ENCODE measurements at places on chromosomes 5 and 9.

DNA sequence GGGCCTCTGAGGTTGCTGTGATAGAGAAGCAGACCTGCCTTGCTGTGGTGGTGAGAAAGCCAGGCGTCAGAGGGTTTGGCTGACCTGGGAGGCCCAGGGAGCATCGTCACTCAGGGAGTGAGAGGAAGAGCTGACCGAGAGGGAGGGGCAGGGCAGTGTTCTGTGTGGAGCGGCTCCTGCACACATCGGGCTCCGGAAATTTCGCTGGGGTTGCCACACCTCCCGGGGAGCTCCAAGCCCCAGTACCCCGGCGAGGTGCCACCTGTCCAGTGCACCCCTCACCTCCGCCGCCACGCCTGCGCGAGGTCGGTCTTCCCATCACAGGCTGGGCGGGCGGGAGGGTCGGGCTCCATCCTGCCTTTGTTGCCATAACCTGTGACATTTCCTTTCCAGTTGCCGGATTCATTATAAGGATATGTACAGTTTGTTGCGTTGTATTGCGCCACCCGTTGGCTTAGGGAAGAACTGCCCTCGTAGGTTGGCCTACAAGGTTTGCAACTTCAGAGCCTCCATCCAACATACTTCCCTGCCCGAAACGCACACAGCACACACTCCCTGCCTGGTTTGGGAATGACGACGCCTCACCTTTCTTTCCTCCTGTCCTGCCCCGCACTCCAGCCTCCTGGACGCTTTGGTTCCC, 223.2 kb downstream of the CACNA1B start:
- DNase-seq = no peak

- no peak for DNase-seq
These were observed 59.0 kb upstream of the BOD1 start for GRCh38 chr5:173675287-173675996.

- no peak for DNase-seq
These were observed 60.5 kb upstream of the EDIL3 start for GRCh38 chr5:84445049-84445685.

GRCh38 chr9:114662081-114662989, 4.7 kb upstream of the TEX53 start:
- DNase-seq = peak; percentile 37

DNA sequence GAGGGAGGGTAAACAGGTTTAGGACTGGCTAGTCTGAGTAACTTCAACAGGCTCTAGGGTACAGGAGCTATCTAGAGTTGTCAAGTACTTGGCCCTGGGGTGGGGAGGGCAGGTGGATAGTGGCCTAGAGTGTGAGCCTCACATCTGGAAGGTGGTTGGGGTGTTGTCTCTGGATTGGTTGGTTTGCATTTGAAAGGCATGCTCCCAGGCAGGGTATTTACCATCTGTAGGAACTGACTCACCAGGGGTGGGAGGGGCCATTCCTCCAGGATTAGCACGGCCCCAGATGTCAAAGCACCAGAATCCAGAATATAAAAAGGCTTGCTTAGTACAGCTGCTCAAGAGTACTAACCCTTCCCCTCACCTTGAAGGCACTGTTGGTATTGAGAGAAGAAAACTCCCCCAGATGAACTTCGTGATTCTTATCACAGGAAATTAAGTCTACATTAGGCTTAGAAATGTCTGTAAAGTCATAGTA, 193.3 kb downstream of the NTRK2 start:
- no peak for DNase-seq

DNA sequence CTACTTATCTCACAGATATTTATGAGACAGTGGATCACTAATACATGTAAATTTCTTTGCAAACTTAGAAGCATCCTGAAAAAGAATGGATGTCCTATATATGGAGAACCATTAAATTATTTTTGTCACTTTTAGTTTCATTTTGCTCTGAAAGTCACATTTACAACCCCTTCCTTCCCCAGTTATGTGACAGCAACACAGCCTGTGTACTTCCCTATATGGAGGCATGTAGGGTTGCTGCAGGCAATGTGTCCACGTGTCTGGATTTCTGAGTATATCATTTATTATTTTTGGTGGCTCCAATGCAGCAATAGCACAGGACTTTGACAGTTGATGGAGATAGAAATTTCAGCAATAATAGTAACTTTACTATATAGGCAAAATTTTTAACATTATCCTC, 156.4 kb downstream of the ST8SIA4 start:
- DNase-seq = no peak

- no peak for DNase-seq
These were observed 396.5 kb downstream of the ADGRV1 start for GRCh38 chr5:90955001-90955635.

DNA sequence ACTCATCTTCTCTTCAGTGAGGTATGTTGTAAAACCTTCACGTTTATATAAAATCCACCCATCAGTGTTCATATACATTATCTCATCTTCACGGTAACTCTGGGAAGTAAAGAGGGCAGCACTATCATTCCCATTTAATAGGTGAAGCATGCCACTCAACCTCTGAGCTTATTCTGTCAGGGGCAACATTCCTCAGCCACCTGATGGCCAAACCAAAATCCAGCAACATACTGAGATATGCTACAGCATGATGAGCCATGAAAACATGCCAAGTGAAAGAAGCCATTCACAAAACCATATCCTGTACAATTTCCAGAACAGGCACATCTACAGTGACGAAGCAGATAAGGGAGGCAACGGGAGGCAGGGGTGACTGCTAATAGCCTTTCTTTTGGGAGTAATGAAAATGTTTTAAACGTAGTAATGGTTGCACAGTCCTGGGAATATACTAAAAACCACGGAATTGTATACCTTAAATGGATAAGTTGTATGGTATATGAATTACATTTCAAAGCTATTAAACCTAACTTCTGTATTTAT, 167.4 kb downstream of the TSSK1B start:
- no peak for DNase-seq

DNA sequence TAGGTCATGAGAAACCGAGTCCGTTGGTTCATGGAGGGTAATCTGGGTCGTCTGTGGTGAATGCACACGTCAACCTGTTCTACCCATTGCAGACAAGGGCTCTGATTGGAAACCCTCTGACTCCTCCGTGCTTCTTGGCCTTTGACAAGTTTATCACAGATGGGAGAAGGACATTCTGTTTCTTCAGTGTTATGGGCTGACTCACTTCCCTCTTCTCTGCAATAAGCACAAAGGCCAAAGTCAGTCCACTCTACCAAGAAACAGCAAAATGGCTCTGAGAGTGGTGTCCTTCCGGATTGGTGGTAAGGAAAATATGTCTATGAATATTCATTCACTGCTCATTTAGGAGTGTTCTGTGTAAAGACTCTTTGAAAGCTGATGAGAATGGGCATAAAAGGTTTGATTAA, 89.3 kb downstream of the FEM1C start:
- DNase-seq = no peak

GRCh38 chr5:65674749-65675148, 47.2 kb downstream of the SGTB start:
- no peak for DNase-seq

- no peak for DNase-seq
These were observed 484.6 kb upstream of the TLE4 start for GRCh38 chr9:79087133-79087532.

GRCh38 chr9:27126670-27127069, 17.6 kb downstream of the TEK start:
- no peak for DNase-seq

DNA sequence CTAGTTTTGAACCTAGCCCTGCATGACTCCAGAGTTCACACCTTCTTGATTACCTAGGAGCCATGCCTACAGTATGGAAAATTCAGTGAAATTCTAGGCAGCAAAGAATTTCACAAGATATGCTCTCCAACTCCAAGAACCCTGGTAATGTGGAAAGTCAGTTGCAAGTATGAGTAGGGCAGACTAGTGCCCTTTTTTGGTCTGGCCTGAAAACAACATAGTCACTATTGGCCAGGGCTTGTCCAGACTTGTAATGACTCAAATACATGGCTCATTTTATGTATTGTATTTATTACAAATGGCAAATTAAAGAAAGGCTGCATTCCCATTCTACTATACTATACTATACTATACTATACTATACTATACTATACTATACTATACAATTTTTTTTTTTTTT, 160.4 kb downstream of the ESM1 start:
- no peak for DNase-seq

- DNase-seq = no peak
These were observed 40.4 kb upstream of the FGF1 start for GRCh38 chr5:142726188-142726731.

DNA sequence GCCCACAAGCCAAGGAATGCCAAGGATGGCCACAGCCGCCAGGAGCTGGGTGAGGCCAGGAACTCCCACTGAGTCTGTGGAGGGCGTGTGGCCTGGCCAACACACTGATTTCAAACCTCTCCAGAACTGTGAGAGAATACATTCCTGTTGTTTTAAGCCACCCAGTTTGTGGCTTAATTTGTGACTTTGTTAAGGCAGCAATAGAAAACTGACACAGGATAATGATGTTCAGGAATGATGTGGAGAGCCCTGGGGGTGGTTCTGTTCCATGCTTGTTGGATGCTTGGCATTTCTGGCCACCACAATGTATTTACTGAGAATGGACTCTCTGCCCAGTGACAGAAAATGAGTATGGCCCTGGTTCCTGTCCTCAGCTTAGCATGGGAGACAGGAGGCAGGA, 82.8 kb downstream of the DAP start:
- DNase-seq = no peak

DNA sequence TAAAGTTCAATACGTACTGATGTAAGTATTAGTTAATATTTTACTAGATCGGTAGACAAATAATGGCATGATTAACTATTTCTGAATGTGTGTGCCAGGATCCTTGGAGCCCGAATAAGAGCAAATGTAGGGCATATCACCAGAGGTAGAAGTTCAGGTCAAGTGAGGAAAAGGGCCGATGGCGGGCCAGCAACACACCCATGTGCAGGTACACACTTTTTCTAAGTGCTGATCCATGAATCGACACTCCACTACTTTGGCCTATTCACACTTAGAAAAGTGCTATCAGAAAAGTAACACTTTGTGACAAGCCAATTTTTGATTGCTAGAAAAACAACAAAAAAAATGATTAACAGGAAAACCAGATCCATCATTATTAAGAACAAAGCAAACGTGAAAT, 150.3 kb downstream of the AUH start:
- DNase-seq = no peak

DNA sequence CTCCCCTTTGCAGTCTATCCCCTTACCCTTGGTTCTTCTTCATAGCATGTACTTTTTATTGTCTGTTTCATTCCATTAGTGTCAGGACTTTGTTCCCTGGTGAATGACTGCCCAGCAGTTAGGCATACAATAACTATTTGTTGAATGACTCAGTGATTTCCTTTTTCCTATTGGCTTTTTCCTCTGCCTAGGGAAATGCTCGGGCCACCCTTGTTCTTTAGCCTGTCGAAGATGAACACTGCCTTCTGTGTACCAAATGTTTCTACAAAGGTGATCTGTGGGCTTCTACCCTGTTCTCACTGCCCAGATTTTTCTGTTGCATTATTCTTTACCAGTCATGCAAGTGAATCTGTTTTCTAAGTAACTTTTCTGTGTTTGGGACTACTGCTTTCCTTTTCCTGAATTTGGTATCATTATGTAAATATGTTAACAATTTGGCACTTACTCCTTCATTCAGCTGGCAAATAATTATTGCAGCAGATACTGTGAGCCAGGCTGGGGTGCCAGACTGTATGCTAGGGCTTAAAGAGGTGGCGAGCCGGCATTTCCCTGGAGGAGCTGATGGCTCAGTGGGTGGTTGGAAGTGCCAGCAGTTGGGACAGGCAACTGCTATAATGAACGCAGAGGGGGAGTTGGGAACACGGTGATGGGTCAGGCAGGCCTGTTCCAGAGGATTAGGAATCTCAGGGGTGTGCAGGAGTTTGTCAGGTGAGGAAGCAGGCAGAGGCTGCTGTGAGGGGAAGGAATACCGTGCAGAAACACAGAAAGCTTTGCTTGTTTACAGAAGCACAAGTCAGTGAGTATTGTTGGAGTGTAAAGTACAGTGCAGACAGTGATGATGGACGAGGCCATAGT, 30.6 kb downstream of the KDM4C start:
- no peak for DNase-seq

GRCh38 chr5:143056339-143056704, 286.1 kb downstream of the ARHGAP26 start:
- DNase-seq = no peak

DNA sequence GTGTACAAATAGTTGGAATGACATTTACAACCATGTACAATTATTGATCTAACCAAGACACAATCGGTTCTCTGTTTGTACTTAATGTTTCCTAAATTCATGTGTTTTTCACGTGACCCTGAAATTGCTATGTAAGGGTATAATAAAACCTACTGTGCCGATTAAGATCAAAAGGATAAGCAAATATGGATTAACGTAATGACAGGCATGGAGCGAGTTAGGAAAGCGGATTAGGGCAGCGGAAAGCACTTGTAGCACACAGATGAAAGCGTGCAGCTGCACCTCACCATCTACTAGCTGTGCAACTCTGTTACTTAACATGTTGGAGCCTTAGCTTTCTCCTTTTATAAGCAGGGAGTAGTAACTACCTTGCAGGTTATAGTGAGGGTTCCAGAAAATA, 38.3 kb upstream of the ZFYVE16 start:
- DNase-seq = no peak

DNA sequence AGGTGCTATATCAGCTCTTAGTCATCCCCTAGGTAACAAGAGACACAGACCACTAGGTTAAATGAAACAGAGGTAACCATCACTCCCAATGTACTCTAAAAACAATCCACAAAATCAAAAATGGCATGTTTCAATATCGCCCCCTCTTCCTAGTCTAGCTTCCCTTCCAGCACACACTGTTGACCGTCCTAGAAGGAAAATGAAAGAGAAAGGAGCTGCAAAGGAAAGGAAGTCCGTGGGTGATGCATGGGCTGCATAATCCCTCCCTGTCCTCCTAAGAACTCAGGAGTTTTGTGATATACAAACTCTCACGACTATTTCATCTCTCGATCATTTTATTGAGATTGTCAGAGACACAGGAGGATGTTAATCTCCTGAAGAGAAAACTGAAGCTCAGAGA, 101.6 kb downstream of the RFK start:
- no peak for DNase-seq

DNA sequence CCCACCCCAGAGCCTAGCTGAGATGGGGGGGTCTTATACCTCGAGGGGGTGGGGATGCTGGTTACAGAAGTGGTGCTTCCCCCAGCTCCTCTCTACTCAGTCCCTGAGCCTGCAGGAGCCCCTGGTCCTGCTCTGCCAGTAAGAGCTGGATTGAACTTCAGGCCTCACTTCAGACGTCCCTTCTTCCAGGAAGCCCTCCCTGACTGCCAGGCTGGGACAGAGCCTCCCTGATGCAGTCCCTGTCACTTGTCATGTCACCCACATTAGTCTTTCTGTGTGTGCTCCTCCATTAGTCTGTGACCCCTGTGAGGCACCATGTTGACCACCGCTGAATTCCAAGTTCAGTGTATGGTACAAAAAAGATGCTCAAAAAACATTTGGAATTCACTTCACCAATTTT, 78.7 kb upstream of the ASS1 start:
- no peak for DNase-seq

DNA sequence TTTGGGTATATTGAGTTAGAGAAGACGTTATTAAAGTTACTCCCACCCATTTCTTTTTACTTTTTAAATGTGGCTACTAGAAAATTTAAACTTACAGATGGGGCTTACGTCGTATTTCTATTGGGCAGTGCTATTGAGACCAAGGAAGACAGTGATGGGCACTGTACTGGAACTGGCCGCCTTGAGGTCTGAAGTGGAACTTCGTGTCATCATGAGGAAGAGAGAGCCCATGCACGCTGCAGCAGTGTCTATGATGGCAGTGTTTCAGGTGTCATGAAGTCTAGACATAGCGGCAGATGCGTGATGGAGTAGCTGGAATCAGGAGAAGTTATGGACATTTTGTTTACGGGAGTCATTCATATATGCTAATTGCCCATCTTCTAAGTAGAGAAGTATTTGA, 143.7 kb downstream of the LRRC70 start:
- no peak for DNase-seq

All from stimulated activated CD4-positive, alpha-beta T cell treated with anti-CD3 and anti-CD28 coated beads, Interleukin-1b, Interleukin-23, amount 100 ng/mL, for 4 hours (primary cell).